ENCODE measurements at places on chromosomes 11 and 22. TPM values are rescaled to one million over a fixed set of nuclear protein-coding genes. Genes with fewer than 3 reads are reported as not detected.

GRCh38 chr11:44104481-44105294 lies 9.2 kb downstream of the EXT2 start:
- no peak for DNase-seq

GRCh38 chr11:134882141-134882540 lies 470.1 kb upstream of the B3GAT1 start:
- DNase-seq: no peak

GRCh38 chr11:95373241-95373640 lies 142.2 kb upstream of the SESN3 start:
- DNase-seq: no peak

- no peak for DNase-seq
Measured at GRCh38 chr11:12159351-12160099, 49.1 kb downstream of the MICAL2 start.

- DNase-seq: no peak
Measured at GRCh38 chr11:117221775-117222517, 9.9 kb downstream of the PCSK7 start.

- no peak for DNase-seq
Measured at GRCh38 chr22:30453731-30454510, 17.9 kb downstream of the SEC14L3 start.

- DNase-seq: no peak
Measured at GRCh38 chr11:35639591-35640179, 21.4 kb downstream of the FJX1 start.

DNA sequence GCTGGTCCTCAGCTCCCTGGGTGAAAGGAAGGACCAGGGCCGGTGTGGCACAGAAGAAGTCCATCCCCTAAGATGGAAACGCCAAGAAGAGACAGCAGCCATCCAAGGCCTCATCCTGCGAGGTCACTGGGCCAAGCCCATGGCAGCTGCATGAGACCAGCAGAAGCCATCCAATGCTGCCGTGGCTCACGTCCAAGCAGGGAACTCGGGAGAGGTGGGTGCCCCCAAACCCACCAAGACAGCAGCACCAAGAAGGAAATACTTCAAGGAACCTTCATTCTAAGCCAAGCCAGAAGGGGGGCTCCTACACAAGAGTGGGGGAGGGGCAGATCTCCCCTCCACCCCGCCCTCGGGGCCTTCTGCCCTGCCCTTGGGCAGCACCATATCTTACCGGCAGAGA lies 49.6 kb downstream of the IGSF9B start:
- no peak for DNase-seq

GRCh38 chr22:19852177-19852781 lies 2.4 kb downstream of the GNB1L start:
- no peak for DNase-seq

GRCh38 chr11:133934599-133935550 lies 21.9 kb downstream of the IGSF9B start:
- no peak for DNase-seq

DNA sequence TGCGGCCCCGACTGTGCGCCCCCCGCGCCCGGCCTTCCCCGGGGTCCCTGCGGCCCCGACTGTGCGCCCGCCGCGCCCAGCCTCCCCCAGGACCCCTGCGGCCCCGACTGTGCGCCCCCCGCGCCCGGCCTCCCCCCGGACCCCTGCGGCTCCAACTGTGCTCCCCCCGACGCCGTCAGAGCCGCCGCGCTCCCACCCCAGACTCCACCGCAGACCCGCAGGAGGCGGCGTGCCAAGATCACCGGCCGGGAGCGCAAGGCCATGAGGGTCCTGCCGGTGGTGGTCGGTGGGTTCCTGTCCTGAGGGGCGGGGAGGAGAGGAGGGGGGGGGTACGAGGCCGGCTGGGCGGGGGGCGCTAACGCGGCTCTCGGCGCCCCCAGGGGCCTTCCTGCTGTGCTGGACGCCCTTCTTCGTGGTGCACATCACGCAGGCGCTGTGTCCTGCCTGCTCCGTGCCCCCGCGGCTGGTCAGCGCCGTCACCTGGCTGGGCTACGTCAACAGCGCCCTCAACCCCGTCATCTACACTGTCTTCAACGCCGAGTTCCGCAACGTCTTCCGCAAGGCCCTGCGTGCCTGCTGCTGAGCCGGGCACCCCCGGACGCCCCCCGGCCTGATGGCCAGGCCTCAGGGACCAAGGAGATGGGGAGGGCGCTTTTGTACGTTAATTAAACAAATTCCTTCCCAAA lies 3.1 kb downstream of the DRD4 start:
- no peak for DNase-seq

GRCh38 chr11:133921026-133921425 lies 35.7 kb downstream of the IGSF9B start:
- no peak for DNase-seq

- DNase-seq: no peak
Measured at GRCh38 chr11:100639140-100639539, 47.9 kb upstream of the ARHGAP42 start.

DNA sequence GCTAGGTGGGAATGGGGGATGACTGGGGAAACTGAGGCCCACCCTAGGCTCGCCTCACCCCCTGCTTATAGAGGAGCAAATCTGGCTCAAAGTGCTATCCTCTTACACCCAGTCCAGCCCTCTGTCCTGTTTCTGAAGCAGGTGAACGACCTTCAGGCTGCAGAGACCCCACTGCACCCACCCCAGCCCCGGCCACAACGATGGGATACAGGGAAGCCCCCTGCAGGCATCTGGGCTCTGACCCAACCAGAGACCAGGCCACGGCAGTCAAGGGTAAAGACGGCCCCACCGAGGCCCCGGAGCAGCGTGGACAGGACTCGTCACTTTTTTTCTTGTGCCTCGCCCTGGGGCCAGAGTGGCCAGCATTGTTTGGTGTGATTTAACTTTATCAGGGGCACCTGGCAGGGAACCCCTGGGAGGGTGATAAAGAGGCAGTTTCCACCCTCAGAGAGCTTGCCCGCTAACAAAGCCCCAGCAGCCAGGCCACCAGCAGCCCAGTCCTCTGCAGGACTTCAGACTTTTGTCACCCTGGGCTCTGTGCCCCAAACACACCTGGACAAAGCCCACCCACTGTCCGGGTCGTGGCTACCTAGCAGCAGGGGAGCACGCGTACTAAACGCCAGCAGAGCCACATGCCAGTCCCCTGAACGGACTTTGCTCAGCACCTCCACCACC lies 612.6 kb downstream of the TBC1D22A start:
- no peak for DNase-seq

ZNF202 gene
- 10.5 TPM for total RNA-seq

SF1 gene
- 194 TPM for total RNA-seq

SOX10 gene
- not detected for total RNA-seq

GGTLC3 gene
- not detected for total RNA-seq

PHETA2 gene
- 8.7 TPM for total RNA-seq

C11orf42 gene
- not detected for total RNA-seq

Data from kidney epithelial cell (primary cell).